ENCODE measurements at places on chromosomes 13 and 19. TPM values are rescaled to one million over a fixed set of nuclear protein-coding genes. Genes with fewer than 3 reads are reported as not detected.

DNA sequence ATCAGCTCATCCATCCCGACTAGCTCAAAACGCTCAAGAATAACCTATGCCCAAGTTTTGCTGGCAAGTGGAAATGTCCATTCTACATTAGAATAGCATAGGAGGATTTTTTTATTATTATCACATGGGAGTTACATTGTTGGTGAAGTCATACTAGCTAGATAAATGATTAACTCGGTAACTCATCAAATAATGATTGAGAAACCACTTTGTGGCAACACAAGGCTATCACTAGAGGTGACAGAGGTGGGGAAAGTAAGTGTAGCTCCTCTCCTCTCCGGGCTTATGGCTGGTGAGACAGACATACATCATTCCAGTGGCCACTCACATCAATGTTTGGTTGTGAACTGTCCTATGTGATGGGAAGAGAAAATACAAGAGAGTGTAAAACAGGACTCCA is 161.6 kb downstream of the ZIC5 start:
- DNase-seq: no peak

- no peak for DNase-seq
These were observed 58.6 kb upstream of the SPRY2 start for GRCh38 chr13:80399340-80400163.

- no peak for DNase-seq
These were observed 9.4 kb upstream of the FAM124A start for GRCh38 chr13:51212758-51213157.

DNA sequence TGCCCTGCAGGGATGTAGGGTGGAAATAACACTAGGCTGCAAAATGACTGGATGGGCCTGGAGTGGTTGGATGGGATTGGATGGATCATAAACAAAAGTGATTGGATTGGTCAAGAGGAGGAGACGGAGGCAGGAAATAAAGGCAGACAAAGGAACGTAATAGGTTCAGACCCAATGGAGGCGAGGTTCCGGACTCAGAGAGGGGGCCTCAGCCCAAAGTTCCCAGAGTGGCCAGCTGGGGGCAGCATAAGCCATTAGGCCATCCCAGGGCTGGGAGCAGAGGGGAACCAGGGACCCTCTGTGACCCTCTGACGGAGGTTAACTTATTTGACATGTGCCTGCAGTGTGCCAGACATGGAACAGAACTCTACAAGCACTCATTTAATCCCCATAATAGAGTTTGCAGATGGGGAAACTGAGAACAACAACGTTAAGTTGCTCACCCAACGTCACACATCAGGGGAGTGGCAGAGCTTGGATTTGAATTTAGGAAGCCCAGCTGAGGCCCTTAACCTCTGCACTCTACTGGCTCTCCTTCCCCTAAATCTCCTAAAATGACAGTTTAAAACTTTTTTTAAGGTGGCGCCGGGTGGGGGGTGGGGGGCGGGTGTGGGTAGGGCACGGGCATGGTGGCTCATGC is 15.3 kb upstream of the MAP1S start:
- no peak for DNase-seq

Gene CXCL17
- polyA plus RNA-seq: not detected

DNA sequence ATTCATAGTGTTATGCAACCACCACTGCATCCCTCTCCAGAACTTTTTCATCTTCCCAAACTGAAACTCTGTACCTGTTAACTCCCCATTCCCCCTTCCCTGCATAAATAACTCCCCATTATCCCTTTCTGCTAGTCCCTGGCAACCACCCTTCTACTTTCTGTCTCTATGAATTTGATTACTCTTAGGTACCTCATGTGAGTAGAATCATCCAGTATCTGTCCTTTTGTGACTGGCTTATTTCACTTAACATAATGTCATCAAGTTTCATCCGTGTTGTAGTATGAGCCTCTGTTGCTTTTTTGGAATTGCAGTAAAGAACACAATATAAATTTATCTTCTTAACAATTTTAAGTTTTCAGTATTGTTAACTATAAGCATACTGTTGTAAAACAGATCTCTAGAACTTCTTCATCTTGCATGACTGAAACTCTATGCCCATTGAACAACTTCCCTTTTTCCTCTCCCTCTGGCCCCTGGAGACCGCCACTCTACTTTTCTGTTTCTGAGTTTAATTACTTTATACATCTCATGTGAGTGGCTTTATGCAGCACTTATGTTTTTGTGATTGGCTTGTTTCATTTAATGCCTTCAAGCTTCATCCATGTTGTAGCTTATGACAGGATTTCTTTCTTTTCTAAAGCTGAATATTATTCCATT is 87.3 kb upstream of the ABCC4 start:
- no peak for DNase-seq

- DNase-seq: no peak
These were observed 441.7 kb downstream of the IRS2 start for GRCh38 chr13:109344552-109345157.

DNA sequence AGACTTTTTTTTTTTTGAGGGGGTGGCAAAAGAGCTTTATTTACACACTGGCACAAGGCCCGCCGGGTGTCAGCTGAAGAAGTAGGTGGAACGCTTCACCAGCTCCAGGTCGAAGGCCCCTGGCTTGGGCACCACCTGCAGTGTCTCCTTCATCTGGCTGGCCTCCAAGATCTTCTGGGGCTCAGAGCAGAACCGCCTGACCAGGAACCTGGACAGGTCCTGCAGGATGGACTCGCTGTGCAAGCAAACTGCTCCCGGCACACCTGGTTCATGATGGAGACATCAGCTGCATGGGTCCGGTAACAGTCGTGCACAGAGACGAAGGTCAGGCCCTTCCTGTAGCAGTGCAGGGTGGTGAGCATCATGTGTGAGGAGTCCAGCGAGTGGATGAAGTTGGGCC is 4.4 kb upstream of the CYP4F2 start:
- DNase-seq: no peak

GRCh38 chr19:45767410-45767880 is 1.6 kb downstream of the SIX5 start:
- peak; percentile 78 for DNase-seq

Gene PEX11G
- 3.9 TPM for polyA plus RNA-seq

DNA sequence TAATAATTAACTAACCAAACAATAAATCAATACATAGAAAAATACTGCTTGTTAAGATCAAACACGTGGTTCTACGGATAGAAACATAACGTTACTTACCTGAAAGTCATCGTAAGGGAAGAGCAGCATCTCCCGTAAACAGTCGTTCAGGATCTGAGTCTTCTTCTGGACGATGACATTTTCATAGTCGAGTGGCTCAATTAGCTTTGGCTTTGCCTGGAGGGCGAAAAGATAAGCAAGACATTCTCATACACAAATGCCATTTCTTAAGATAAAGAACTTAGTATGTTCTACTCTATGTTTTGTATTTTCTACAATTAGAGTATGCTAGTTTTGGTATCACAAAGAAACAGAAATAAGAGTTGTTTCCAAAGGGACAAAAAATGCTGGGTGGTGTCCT is 22.5 kb downstream of the DOCK9 start:
- DNase-seq: no peak

GRCh38 chr19:19306191-19306590 is 14.1 kb downstream of the SUGP1 start:
- no peak for DNase-seq

Gene SPINT2
- polyA plus RNA-seq: 12.7 TPM
